ENCODE measurements at places on chromosomes 4 and X.

DNA sequence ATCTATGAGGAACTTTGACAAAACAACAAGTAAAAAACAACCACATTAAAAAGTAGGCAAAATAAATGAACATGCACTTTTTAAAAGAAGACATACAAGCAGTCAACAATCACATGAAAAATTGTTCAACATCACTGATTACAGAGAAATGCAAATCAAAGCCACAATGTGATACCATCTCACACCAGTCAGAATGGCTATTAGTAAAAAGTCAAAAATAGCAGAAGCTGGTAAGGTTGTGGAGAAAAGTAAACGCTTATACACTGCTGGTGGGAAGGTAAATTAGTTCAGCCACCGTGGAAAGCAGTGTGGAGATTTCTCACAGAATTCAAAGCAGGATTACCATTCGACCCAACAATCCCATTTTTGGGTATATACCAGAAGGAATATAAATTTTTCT lies 17.0 kb upstream of the LNX1 start:
- no peak for DNase-seq
- no peaks in the 10 kb centered on the region for H3K36me3 ChIP-seq
- no peaks in the 10 kb centered on the region for H3K27me3 ChIP-seq
- H3K27ac ChIP-seq, result no peak overlapping the region

- no peak overlapping the region for H3K27ac ChIP-seq
- H3K4me3 ChIP-seq, result no peak overlapping the region
- DNase-seq, result no peak
- peaks cover 6% of the 10 kb centered on the region for H3K4me1 ChIP-seq
Measured at GRCh38 chr4:148822572-148823418, 380.6 kb upstream of the NR3C2 start.

DNA sequence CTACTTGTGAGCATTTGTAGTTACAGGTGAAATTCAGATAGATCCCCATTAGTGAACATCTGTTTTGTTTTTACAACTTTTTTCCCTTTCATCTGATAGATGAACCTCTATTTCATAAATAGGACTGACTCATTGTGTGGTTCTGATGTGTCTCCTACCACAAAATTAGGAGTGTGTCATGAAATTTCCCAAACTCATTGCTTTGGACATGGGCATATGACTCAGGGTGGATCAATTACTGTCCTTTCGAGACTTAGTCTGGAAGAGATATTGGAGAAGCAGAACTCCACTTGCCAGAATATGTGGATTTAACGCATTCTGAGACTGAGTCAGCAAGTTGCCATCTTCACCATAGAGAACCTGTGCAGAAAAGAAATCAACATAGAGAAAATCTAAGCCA lies 53.5 kb upstream of the PCDH10 start:
- H3K4me1 ChIP-seq, result no peaks in the 10 kb centered on the region
- no peaks in the 10 kb centered on the region for H3K36me3 ChIP-seq
- no peak overlapping the region for H3K27ac ChIP-seq
- DNase-seq, result peak; percentile 11
- H3K27me3 ChIP-seq, result no peaks in the 10 kb centered on the region

- H3K4me1 ChIP-seq, result no peaks in the 10 kb centered on the region
- H3K27me3 ChIP-seq, result peaks cover 11% of the 10 kb centered on the region
- no peaks in the 10 kb centered on the region for H3K36me3 ChIP-seq
- DNase-seq, result peak; percentile 5
Measured at GRCh38 chrX:101906136-101906796, 25.6 kb downstream of the ZMAT1 start.

DNA sequence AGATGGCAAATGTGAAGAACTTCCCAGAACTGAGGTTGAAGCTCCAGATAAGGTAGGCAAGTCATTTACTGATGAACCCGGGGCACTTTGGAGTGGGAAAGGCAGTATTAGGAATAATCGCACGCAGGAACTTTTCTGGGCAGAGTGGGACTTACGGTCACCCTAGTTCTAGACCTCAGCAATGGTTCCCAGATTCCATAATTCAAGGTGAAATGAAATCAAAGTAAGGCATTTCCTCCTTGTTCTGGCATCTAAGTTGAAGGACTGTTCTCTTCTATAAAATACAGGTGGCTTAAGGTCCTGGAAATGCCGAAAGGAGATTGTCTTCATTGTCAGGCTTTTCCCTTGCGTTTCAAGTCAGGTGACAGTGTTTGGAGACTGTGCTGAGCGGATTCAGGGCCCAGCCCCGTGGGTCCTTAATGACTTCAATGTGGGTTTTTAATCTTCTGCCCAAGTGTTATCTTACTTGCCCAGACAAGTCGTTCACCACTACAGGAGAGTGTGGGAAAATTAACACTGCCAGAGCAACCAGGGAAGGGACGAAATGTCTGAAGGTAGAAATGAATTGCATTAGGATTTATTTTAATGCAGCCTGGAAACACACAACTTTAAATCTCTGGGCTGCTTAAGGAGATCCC lies 52.1 kb upstream of the STOX2 start:
- H3K4me1 ChIP-seq, result no peaks in the 10 kb centered on the region
- no peak for DNase-seq
- no peaks in the 10 kb centered on the region for H3K36me3 ChIP-seq
- H3K27me3 ChIP-seq, result peaks cover 12% of the 10 kb centered on the region

DNA sequence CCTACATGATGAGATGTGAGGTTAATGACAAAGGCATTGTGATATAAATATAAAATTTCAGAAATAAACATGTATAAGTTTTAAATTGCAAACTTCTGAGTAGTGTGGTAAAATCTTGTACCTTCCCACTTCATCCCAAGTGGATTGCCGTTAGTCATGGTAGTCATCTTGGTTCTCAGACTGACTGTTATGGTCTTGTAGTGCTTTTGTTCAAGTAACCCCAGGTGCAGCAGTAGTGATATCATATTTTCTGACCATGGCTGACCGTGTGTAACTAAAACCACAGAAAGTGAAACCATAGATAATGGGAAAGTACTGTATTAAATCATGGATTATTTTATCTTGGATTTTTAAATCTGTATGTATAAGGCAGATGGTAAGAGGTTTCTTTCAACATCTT lies 74.8 kb upstream of the SLIT2 start:
- no peak overlapping the region for H3K27ac ChIP-seq
- H3K4me1 ChIP-seq, result no peaks in the 10 kb centered on the region
- no peaks in the 10 kb centered on the region for H3K27me3 ChIP-seq
- DNase-seq, result no peak
- H3K4me3 ChIP-seq, result no peak overlapping the region

DNA sequence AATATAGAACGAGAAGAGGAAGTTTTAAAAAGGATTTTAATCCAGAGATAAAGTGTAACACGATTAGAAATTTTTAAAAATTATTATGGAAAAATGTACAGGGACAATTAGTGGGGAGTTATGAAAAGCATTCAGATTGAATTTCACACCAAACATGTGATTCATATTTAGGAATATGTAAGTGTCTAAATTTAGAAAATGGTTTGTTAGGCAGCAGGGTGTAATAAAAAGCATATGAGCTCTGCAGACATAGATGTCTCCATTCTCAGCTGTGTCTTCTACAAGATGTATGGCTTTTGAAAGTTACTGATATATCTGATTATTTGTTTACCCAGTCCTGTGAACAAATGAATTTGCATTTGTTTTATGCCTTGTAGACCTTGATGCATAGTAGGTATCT lies 638.9 kb upstream of the AGA start:
- no peak for DNase-seq
- H3K27ac ChIP-seq, result no peak overlapping the region
- no peak overlapping the region for H3K4me3 ChIP-seq
- no peaks in the 10 kb centered on the region for H3K36me3 ChIP-seq

DNA sequence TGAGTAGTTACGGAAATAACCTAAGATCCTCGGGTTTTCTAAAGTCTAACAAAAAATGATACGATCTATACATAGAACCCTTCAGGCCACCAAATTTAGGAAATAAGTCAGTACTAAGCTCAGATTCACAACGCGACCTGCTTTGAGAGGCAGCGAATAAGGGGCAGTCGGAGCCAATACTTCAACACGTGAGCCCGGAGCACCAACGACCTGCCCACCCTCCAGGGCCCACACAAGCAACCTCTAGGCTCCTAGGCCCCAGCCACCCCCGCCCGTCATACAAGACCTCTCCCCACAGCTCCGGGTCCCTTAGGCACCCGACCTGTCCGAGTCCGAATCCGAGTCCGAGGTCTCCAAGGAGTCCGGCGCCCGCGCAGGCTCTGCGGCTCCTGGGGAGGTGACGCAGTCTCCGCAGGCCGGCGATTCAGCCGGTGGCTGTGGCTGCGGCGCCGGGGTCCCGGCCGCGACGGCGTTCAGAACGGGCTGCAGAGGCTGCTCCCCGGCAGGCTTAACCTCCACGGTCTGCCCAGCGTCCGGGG lies 580 bp downstream of the NAF1 start:
- peak overlapping the region; percentile 99 for H3K27ac ChIP-seq
- peak; percentile 63 for DNase-seq
- peaks cover 34% of the 10 kb centered on the region for H3K36me3 ChIP-seq
- H3K4me3 ChIP-seq, result peak overlapping the region; percentile 77
- no peaks in the 10 kb centered on the region for H3K27me3 ChIP-seq
